Kidney (tissue), 22 donors: ENCODE measurements at places on chromosomes 4 and X. TPM values are rescaled to one million over a fixed set of nuclear protein-coding genes. Genes with fewer than 3 reads are reported as not detected.

The DCK gene
- 15.2 TPM for total RNA-seq

The GAGE12F gene
- not detected for total RNA-seq

The DIAPH2 gene
- total RNA-seq, result 15.0 TPM

The GAGE12H gene
- not detected for total RNA-seq

The TIMM8A gene
- total RNA-seq, result 13.1 TPM

The RAB39B gene
- 1.2 TPM for total RNA-seq

The EVC2 gene
- total RNA-seq, result 8.7 TPM

The FATE1 gene
- not detected for total RNA-seq

The USP17L5 gene
- total RNA-seq, result not detected

The GBA3 gene
- total RNA-seq, result 40.9 TPM

The PDZD4 gene
- total RNA-seq, result 7.0 TPM

The LGI2 gene
- 7.5 TPM for total RNA-seq

The ZNF711 gene
- total RNA-seq, result 4.7 TPM

- DNase-seq, result no peak
- H3K27me3 ChIP-seq, result no peaks in the 10 kb centered on the region
- H3K4me3 ChIP-seq, result no peak overlapping the region
- no peaks in the 10 kb centered on the region for H3K4me1 ChIP-seq
Observed at GRCh38 chrX:80246271-80246670, 174.0 kb upstream of the TENT5D start.

DNA sequence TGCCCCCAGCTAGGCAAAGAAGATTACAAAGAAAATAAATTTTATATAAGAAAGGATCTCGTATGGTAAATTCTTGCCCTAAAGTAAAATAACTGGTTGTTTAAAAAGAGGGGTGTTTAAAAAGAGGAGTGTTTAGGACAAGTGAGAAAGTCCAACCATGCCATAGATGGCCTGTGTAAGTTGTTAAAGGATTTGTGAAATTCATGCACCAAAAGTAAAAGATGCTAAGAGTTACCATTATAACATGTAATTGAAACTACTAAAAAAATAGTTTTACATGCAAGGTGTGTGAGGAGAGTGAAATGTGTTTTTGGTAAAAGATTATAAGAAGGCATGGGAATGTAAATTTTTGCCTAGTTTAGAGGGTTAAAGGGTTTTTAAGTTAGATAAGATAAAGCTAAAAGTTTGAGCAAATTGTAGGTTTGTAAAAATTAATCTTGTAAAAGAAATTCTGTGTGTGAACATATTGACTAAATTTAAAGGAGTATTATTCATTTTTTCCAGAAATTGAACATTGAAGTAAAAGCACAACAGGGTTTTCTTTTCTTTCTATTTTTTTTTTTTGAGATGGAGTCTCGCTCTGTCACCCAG is 20.1 kb downstream of the HTT-AS start:
- no peaks in the 10 kb centered on the region for H3K27me3 ChIP-seq
- no peaks in the 10 kb centered on the region for H3K4me1 ChIP-seq
- no peak for DNase-seq
- H3K27ac ChIP-seq, result no peak overlapping the region

DNA sequence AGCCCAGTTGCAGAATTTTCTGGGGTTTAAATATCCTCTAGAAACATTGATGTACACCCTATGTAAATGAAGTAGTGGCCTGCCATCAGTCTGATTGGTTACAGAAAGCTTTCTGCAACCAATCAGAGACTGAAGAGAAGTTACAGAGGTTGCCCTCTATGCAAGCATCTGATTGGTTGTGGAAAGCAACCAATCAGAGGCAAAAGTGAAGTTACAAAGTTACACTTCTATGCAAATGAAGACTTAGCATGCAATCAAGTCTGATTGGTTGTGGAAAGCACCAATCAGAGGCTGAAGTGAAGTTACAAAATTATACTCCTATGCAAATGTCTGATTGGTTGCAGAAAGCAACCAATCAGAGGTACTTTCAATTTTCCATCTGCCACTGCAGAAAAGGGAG is 51.9 kb upstream of the USP9X start:
- no peak overlapping the region for H3K4me3 ChIP-seq
- H3K27ac ChIP-seq, result no peak overlapping the region
- H3K4me1 ChIP-seq, result no peaks in the 10 kb centered on the region
- no peak for DNase-seq
- peaks cover 2% of the 10 kb centered on the region for H3K27me3 ChIP-seq

- DNase-seq, result no peak
- H3K4me1 ChIP-seq, result peaks cover 6% of the 10 kb centered on the region
- H3K27me3 ChIP-seq, result no peaks in the 10 kb centered on the region
- no peak overlapping the region for H3K27ac ChIP-seq
- H3K36me3 ChIP-seq, result no peaks in the 10 kb centered on the region
- no peak overlapping the region for H3K4me3 ChIP-seq
Observed at GRCh38 chr4:95045429-95045828, 287.7 kb downstream of the BMPR1B start.

DNA sequence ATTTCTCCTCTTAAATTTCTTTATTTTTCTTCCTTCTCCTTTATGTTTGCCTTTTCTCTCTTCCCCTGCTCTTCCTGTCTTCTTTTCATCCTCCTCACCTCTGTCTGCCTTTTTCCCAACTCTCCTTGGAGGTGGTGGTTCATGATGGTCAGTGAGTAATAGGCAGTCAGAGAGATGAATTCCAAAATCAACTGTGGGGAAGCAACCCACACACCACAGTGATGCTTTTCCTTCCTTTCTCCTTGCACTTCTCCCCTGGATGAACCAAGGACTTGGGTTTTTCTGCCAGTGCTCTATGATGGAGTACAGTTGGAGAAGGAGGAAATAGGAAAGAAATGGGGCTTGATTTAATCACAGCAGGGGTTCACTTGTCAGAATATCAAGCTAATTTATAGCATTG is 153.8 kb downstream of the DCK start:
- H3K36me3 ChIP-seq, result no peaks in the 10 kb centered on the region
- no peaks in the 10 kb centered on the region for H3K4me1 ChIP-seq
- no peak overlapping the region for H3K4me3 ChIP-seq
- no peaks in the 10 kb centered on the region for H3K27me3 ChIP-seq
- no peak overlapping the region for H3K27ac ChIP-seq

DNA sequence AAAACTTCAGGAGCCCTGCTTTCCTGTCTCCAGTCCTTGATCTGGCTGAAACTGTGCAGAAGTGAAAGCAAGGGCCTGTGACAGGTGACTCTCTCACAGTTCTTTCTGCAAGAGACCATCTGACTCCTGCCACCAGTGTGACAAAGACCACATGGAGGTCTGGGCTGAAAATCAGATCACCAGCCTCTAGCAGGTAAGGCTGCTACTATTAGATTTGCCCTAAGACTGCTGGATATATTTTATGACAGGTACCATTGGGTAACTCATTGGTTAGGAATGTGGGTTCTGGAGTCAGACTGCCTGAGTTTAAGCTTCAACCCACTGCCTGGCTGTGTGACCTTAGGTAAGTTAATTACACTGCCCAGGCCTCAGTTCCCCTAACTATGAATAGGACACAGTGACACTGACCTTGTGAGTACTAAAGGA is 163.3 kb upstream of the SLC7A11 start:
- H3K36me3 ChIP-seq, result no peaks in the 10 kb centered on the region
- no peaks in the 10 kb centered on the region for H3K27me3 ChIP-seq
- H3K4me3 ChIP-seq, result no peak overlapping the region
- peaks cover 6% of the 10 kb centered on the region for H3K4me1 ChIP-seq
- H3K27ac ChIP-seq, result no peak overlapping the region
- DNase-seq, result no peak

DNA sequence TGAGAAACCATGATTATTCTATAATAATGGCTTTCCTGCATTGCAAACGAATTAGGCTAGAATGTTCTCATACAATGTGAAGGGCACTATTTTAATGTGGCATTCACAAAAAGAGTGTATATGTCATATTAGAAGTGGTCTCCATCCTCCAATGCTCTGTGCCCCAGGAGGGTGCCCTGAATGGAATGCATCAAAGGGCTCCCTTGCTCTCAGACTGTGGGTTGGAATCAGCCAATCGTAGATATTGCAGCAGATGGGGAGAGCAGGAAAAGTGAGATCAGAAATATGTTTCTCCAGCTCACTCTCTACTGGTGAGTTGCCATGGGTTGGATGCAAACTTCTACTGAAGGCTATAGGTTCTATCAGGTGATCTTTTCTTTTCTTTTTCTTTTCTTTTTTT is 11.9 kb upstream of the NSUN7 start:
- no peaks in the 10 kb centered on the region for H3K36me3 ChIP-seq
- H3K4me3 ChIP-seq, result no peak overlapping the region
- H3K4me1 ChIP-seq, result no peaks in the 10 kb centered on the region
- H3K27ac ChIP-seq, result no peak overlapping the region

DNA sequence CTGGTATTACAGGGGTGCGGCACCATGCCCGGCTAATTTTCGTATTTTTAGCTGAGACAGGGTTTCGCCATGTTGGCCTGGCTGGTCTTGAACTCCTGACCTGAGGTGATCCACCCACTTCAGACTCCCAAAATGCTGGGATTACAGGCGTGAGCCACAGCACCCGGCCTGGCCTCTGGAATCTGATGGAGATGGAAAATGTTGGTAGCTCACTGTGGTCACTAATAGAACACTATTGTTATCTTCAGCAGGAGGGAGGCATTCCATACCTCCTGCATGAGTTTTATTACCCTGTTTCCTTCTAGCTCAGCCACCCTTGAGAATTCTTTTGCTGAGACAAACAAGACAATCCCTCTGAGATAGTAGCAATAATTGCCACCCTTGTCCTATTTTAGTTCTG is 105.0 kb downstream of the SHROOM3 start:
- no peaks in the 10 kb centered on the region for H3K36me3 ChIP-seq
- H3K4me1 ChIP-seq, result no peaks in the 10 kb centered on the region
- DNase-seq, result no peak

DNA sequence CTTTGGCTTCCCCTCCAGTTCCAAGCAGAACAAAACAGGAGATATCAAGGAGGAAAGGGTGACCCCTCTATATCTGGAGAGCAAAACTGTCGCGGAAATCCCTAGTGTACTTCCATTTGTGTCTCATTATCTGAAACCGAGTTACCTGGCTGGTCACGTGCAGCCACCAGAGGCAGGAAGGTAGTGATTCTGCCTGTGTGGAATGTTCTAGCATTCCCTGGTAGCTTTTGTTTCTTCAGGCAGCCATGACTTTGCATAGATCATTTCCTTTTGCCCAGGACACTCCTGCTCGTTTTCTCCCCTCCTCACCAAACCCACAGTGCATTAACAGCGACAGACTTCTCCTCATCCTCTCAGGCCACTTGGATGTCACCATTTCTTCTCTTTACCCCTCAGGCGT is 107.9 kb downstream of the PTTG2 start:
- H3K27ac ChIP-seq, result no peak overlapping the region
- H3K27me3 ChIP-seq, result no peaks in the 10 kb centered on the region
- no peak overlapping the region for H3K4me3 ChIP-seq
- H3K36me3 ChIP-seq, result peaks cover 4% of the 10 kb centered on the region
- DNase-seq, result no peak

DNA sequence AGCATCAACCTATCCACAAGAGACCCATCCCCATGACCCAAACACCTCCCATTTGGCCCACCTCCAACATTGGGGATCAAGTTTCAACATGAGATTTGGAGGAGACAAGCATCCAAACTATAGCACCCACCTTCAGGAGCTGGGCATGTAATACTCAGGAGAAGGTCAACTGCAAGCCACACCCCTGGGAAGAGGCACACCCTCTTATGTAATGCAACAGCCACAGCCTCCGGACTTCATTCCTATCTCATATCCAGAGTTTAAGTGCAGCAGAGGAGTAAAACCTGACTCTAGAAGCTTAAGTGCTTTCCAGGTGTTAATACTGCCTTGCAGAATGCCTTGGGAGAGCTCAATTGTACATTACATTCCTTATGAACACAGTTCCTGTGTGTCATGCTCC is 197.4 kb downstream of the PTTG2 start:
- H3K4me1 ChIP-seq, result no peaks in the 10 kb centered on the region
- H3K36me3 ChIP-seq, result no peaks in the 10 kb centered on the region
- no peak overlapping the region for H3K4me3 ChIP-seq
- DNase-seq, result no peak
- no peaks in the 10 kb centered on the region for H3K27me3 ChIP-seq

DNA sequence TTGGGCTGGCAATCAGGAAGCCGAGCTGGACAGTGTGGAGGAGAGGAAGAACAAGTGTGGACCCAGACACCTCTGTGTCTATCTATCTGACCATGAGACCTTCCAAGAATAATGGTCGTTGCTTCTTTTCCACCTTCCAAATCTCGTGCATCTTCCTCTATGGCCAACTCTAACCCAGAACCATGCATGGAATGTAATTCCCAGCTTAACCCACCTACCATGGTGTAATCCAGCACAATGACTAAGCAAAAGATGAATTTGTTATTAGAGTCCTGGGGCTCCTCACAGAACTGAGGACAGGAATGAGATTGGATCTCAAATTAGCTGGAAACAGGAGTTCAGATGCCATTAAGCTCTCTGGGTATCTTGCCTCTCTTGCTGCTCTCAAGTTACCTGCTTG is 17.4 kb upstream of the TMEM184C start:
- no peaks in the 10 kb centered on the region for H3K4me1 ChIP-seq
- H3K27me3 ChIP-seq, result no peaks in the 10 kb centered on the region
- no peak overlapping the region for H3K4me3 ChIP-seq
- DNase-seq, result no peak
- H3K36me3 ChIP-seq, result no peaks in the 10 kb centered on the region

DNA sequence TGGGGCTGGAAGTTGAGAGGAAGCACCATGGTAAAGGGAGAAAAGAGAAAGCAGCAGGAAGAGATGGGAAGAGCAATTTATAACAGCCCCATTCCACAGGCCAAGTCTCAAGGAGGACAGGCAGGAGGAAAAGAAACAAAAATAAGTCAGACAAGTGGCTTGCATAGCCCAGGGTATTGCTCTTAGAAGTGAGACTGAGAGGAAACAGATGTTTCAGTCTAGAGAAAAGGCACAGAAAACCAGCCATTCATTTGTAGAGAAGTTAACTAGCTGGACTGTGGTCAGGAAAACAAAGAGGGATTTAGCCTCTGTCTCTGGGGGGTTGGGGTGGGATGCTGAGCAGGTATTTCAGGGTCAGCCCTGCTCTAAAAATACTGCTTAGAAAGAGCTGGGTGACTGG is 175.0 kb upstream of the ARHGEF9 start:
- no peak overlapping the region for H3K4me3 ChIP-seq
- no peak overlapping the region for H3K27ac ChIP-seq
- no peaks in the 10 kb centered on the region for H3K27me3 ChIP-seq
- no peaks in the 10 kb centered on the region for H3K4me1 ChIP-seq
- H3K36me3 ChIP-seq, result no peaks in the 10 kb centered on the region

GRCh38 chr4:84952776-84953175 is 13.7 kb downstream of the WDFY3 start:
- no peaks in the 10 kb centered on the region for H3K27me3 ChIP-seq
- no peaks in the 10 kb centered on the region for H3K36me3 ChIP-seq
- H3K27ac ChIP-seq, result no peak overlapping the region

DNA sequence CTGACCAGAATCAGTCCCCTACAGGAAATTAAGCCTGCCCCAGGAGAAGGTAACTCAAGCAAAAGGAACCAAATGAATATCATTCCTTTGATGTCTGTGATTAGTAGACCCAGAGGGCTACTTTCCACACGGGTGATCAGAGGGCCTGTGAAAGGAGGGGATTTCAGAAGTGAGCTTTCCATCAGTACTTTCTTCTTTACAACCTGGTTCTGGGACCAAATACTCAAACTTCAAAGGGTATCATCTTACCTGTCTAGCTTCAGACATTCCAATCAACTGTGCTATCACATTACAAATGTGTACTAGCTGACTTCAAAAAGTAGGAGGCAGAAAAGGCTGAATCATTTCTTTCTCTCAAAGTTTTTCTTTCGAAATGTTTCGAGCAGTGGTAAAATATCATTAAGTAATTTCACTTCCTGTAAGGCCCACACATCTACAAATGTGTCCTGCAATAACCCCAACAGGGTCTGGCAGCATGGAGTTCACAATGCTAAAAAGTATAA is 23.9 kb downstream of the ACSL4 start:
- no peak overlapping the region for H3K27ac ChIP-seq
- no peaks in the 10 kb centered on the region for H3K4me1 ChIP-seq
- H3K36me3 ChIP-seq, result no peaks in the 10 kb centered on the region
- DNase-seq, result peak; percentile 57
- no peak overlapping the region for H3K4me3 ChIP-seq
